Mucosa of descending colon (tissue), 3 donors: ENCODE measurements at places on chromosomes 2 and 18. TPM values are rescaled to one million over a fixed set of nuclear protein-coding genes. Genes with fewer than 3 reads are reported as not detected.

GRCh38 chr18:12604445-12605007, 53.4 kb downstream of the SPIRE1 start:
- DNase-seq, result no peak

DNA sequence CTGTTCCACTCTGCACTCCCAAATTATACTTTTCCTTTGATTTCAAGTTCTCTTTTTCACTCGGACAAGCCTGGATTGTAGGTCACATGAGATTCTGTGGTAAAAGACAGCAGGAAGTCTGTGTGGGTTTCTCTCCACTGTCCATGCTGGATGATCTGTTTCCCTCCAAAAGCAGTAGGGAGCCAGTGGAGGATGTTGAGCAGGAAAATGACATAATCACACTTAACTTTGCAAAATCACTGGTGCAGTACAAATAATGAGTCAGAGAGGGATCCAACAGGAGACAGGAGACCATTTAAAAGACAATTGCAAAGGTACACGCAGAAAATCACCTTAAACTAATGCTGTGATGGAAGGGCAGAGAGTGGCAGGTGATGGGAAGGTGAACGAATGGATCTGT, 301.3 kb downstream of the ZNF407 start:
- DNase-seq, result no peak

DNA sequence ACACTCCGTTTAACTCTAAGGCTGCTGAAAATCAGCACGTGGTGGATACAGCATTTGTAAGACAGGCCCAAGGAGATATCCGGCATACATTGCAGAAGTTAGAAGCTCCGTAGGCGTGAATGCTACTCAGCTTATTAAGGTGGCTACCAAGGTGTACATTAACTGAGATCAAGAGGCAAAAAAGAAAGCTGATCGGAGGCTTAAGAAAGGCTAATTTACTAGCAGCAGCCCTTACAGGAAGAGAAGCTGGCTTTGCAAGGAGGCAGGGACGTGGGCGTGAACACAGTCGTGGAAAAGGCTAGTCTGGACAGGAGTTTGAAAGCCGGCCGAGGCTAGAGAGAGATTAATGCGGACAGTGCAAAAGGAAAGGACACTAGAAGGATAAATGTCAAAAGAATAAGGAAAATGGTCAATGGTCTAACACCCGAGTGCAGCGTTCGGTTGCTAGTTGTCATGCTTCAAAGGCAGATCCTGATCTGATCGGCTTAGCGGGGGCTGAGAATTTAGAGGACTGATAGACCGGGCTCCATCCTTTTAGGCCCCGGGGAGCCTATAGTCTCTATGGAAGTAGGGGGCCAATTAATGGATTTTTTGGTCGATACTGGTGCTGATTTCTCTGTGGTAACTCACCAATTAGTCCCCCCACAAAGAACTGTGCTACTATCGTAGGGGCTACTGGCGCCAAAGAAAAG, 45.6 kb upstream of the SELENOI start:
- peak; percentile 55 for DNase-seq

DNA sequence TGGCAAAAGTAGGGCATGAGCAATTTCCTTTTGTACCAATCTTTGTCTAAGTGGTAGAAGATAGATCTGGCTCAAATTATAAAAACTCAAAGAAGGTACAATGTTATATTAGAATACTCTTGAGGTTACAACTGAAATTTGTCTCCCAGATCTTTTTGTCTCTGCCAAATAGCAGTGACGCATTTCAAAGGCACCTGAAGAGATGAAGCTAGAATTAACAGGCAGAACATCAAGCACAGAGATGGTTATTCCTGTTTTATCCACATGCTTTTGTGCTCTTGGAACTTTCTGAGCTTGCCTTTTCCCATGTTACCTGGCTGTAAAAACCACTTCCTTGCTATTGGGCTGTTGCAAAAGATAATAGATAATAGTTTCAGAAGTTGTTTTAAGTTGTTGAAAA, 74.3 kb downstream of the GREB1L start:
- DNase-seq, result no peak

DNA sequence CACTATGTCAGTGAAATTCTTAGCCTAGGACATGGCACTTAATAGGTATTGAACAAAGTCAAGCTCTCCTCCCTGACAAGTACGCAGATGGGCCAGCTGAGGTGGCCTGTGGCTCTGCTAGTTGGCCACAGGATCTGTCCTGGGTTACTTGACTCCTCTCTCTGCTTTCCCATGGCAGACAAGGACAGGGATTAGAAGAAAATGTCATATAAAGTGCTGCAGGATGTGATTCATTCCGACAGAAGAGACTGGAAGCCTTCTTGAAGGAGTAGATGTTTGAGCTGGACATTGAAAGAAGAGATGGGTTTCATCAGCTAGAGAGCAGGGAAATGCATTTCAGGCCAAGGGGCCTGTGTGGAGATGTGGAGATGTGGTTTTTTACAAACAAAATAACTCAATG, 46.7 kb downstream of the SMAD7 start:
- DNase-seq, result no peak

Gene NYAP2
- 0.09 TPM for total RNA-seq

- DNase-seq, result no peak
Measured at GRCh38 chr2:214574084-214574781, 163.4 kb downstream of the VWC2L start.

- DNase-seq, result no peak
Measured at GRCh38 chr2:135424849-135425248, 106.2 kb downstream of the ZRANB3 start.

- DNase-seq, result no peak
Measured at GRCh38 chr2:144426981-144427479, 92.9 kb downstream of the ZEB2 start.

- DNase-seq, result no peak
Measured at GRCh38 chr2:167534443-167534842, 646.2 kb downstream of the XIRP2 start.

Gene CLHC1
- 13.2 TPM for total RNA-seq

DNA sequence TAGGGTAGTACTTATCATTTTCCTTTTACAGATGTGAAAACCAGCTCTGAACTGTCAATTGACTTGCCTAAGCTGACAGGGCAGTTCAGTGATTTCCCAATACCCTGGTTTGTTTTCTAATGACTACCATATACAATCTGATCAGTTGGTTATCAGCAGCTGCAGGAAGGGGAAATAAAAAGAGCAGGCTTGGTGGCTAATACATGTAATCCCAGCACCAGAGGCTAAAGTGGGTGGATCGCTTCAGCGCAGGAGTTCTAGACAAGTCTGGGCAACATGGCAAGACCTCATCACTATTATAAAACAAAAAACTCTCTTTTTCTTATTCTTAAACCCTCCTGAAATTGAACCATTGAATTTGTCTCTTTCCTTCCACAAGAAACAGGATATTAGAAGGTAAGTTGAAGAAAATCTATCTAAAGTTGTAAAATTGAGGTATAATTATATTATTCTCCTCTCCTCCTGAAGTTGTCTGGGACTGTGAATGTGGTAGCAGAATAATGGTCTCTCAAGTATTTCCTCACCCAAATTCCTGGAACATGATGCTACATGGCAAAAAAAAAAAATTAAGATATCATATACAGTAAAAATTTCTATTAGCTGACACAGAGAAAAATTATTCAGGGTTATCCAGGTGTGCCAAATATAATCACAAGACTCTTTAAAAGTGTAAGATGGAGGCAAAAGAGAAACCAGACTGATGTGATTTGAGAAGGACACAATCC, 1441.6 kb downstream of the SUCLG1 start:
- no peak for DNase-seq

DNA sequence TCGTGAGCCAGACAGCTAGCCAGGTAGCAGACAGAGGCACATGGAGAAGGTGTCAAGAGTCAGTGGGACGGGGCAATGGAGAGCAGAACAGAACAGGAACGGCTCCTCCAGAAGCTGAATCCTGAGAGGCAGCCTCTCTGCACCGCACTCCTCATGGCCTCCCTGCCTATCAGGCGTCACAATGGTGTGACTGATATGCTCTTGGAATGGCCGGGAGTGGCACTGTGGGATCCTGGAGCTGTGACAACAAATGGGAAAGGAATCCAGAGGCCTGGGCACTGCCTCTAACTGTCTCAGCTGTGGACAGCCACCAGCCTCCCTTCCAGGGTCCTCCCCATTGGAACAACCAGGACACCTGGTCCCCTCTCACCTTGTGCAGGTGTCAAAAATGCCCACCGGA, 89.1 kb upstream of the ID2 start:
- DNase-seq, result no peak

- no peak for DNase-seq
Measured at GRCh38 chr2:38480617-38481016, 103.5 kb upstream of the ATL2 start.

GRCh38 chr2:129759472-129760010, 219.9 kb upstream of the RAB6C start:
- no peak for DNase-seq

GRCh38 chr2:219506802-219507526, 7.3 kb upstream of the ASIC4 start:
- peak; percentile 45 for DNase-seq

GRCh38 chr18:51153659-51154371, 43.7 kb downstream of the MEX3C start:
- DNase-seq, result peak; percentile 21

Gene HRH4
- total RNA-seq, result 0.29 TPM

- no peak for DNase-seq
Measured at GRCh38 chr2:41167014-41167413, 715.1 kb upstream of the SLC8A1 start.

Gene IL37
- 0.82 TPM for total RNA-seq

Gene PLEKHH2
- total RNA-seq, result 2.6 TPM

GRCh38 chr2:19255481-19255880, 102.9 kb downstream of the OSR1 start:
- no peak for DNase-seq

DNA sequence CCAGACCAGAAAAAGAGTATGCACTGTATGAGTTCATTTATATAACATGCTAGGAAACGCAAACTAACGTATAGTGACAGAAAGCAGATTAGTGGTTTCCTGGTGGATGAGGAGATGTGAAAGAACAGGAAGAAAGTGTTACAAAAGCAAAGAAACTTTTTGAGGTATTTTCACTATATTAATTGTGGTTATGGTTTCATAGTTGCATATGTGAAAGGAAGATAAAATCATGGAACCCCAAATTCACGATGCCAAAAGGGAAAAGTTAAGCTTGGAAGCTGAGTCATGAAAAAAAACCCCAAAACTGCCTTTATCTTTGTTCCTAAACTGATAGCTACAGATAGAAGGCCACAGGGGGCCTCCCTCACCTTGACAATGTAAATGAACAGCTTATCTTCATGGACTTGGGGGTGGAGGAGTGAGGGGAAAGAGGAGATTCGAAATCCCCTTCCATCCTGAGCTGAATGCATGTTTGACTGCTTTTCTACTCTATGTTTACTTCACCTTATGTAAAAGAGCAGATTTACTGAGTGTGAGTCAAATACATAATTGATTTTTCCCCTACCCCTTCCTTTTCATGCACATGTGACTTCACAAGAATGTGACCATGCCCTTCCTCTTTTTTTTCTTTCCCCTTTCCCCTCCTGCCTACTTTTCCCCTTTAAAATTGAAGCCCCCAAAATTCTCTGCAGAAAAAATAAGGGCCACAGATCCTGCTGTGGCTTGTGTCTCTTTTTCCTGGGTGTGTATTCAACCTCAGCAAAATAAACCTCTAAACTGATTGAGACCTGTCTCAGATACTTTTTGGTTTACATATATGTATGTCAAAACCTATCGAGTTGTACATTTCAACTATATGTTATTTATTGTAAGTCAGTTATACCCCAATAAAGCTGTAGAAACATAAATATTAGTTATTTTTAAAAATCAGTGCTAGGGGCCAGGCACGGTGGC, 100.1 kb upstream of the TLK1 start:
- no peak for DNase-seq

Gene ACTR2
- total RNA-seq, result 273 TPM

- DNase-seq, result no peak
Measured at GRCh38 chr2:38737925-38738324, 13.2 kb downstream of the SRSF7 start.

DNA sequence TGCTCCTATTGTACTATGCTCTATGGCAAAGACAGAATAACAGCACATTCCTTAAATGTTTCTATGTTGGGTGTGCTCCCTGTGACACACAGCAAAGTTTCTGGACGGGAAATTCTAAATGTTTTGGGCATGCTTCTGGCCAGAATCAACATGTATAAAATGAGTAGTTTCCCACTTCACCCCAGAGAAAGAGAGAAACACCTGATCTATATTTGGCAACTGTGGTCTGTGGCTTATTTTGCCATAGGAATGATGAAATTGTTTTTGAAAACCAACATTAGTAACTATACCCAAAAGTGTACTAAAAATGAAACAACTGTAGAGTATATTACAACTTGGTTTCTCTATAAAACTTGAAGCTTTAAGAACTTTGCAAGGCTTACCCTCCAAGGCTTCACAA, 89.1 kb downstream of the RAD51AP2 start:
- no peak for DNase-seq

DNA sequence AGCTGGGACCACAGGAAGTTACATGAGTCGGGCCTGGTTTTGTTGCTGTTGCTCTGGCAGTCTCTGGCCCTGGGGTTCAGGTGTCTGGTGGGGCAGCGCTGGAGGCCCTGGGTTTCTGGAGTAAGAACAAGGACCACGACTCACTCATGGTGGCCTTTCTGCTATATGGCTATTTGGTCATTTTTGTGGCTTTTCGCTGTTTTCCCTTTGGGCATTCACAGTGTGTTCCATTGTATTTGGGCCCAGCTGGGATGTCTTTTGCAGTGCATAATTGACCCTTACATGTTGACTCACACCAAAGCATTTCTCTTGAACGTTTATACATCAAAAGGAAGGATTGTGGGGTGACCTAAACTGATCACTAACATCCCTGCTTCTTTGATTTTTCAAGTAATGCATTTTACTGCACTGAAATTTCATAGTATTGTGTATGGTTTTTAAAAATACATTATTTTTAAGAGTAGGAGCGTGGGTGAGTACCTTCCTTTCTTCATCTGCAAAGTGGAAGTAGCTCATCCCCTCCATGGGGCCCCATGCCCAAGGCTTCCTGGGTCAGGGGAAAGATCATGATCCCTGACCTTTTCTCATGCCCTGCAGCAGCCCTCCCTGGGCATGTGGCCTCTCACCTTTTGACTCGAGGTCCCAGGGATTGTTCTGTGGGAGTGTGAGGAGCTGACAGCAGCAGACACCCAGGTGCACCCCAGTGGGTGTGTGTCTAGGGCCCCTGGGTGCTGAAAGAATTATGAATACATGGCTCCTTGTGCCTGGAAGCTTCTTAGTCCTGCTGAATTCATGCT, 225.5 kb downstream of the AGAP1 start:
- DNase-seq, result no peak

GRCh38 chr18:11215216-11215615, 65.8 kb upstream of the PIEZO2 start:
- DNase-seq, result no peak

Gene SERPINB12
- not detected for total RNA-seq

GRCh38 chr2:189124175-189124574, 55.4 kb downstream of the COL5A2 start:
- no peak for DNase-seq
